ENCODE measurements at places on chromosomes 6 and 20.

DNA sequence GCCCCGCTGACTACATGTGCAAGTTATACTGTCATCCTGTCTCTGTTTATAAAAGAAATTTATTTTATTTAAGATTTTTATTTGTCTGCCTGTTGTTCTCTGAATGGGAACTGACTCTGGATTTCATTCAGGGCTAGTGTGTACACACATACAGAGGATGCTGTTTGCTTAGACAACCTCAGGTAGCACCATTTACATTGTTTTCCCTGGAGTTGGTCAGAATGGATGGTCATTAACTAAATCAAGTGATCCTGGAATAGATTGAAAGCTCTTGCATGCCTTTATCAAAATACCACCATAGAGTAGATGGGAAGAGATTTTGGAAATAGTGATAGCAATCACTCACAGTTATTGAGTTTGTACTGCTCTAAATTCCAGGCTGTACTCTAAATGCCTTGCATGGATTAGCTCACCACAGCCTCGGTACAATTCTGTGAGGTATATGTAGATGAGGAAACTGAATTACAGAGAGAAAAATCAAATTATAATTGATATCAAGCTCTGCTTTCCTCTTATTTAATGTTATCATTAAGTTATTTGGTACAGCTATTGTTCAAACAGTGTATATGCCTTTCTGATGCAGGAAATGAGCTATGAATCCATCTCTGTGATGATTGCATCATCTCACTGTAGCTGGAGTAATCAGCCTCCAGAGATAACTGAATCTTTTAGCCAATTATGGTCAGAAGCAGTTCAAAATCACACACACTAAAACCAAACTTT lies 51.9 kb downstream of the RNF217 start:
- peak; percentile 50 for DNase-seq

DNA sequence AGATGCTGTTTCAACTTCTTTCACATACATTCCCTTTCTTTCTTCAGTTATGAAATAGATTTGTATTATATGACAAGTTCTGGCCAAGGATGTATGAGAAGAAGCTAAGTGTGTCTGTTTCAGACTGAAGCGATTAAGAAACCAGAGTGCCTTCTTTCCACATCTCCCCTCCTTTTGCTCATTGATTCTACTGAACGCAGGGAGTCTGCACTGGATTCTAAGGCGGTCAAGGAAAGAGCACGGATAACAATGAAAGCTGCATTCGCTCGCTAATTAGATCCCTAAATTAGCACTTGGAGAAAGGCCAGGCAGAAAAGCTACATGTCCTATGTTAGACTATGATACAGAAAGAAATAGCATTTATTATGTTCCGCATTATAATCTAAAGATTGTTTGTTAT lies 267.7 kb downstream of the HAO1 start:
- no peak for DNase-seq

GRCh38 chr20:64044484-64045247 lies 4.8 kb downstream of the SOX18 start:
- DNase-seq: no peak

DNA sequence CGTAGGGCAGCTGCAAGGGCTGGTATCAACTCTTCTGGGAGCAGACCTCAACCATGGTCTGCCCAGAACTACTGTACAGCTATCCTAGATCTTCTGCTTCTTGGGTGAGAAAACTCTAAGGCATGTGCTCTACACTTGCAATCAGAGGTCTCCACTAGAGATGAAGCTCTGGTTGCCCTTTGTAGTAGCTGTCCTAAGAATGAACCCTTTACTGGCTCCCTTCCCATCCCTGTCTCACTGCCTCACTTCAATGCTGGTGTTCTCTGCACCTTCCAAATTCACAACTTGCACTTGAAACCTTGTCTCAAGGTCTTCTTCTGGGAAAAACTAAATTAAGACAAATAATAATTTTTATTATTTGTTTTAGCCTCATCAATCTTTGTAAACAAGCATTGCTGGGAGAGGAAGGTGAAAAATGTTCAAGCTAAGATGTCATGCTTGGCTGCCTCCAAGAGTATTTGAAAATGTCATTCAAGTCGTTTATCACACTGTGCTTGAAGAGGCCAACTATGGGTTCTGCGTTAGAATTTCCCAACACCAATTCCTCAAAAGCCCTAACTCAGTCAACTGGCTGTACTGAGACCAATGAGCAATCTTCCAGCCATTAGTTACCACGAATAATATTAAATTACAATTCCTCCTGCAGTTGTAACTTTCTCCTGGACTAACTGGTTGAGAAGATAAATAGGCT lies 255.7 kb upstream of the PRND start:
- DNase-seq: no peak

GRCh38 chr20:30487947-30488926 lies 769.2 kb upstream of the DEFB115 start:
- no peak for DNase-seq

- no peak for DNase-seq
These were observed 3.9 kb upstream of the TGM2 start for GRCh38 chr20:38168791-38169589.

DNA sequence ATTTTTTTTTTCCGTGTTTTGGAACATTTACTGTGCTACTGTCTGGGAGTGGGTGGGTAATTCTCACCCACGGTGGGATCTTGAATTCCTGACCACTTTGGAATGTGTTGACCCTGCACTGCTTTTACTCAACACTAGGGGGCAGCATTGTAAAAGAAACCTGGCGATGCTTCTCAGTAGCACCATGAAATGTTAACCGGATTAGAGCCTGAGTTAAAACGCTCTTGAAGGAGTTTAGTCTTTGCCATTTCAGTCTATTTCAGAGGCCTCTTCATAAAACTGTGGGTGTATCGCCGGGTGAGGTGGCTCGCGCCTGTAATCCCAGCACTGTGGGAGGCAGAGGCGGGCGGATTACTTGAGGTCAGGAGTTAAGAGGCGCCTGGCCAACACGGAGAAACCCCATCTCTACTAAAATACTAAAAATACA lies 114.4 kb upstream of the PRND start:
- DNase-seq: peak; percentile 21

DNA sequence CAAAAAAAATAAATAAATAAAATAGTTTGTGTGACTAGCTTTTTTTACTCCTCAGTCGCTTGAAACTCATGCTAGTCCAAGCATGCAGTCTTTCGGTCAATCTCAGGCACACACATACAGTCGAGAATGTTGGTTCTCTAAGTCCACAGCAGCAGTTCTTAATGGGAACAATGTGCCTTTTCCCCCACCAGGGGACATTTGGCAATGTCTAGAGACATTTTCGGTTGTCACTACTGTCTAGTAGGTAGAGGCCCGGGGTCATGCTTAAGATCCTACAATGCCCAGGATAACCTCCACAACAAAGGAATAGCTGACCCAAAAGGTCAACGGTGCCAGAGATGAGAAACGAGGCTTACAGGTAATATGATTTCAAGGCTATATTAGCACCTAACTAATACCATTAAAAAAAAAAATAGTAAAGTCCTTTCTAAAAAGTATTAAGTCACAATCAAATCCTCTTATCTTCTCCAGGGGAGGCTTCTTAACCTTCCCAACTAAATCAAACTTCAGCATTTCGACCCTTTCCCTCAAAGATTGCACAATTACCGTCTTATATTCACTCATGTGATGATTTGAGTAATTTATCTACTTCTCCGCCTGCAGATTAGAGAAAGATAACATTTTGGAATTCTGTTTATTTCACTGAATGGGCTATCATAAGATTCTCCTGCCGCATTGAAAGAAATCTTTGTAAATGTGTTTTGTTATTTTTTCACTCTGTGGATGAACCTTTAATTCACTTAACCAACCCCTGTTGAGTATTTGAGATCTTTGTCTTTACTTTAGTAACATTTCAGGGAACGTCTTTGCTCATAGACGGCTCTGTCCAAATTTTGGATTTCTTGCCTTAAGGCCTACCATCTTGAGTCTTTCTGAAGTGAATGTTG lies 8.1 kb upstream of the SALL4 start:
- no peak for DNase-seq

GRCh38 chr20:49037962-49038387 lies 8.1 kb upstream of the CSE1L start:
- no peak for DNase-seq

GRCh38 chr6:36745283-36745682 lies 47.7 kb downstream of the RAB44 start:
- DNase-seq: no peak

DNA sequence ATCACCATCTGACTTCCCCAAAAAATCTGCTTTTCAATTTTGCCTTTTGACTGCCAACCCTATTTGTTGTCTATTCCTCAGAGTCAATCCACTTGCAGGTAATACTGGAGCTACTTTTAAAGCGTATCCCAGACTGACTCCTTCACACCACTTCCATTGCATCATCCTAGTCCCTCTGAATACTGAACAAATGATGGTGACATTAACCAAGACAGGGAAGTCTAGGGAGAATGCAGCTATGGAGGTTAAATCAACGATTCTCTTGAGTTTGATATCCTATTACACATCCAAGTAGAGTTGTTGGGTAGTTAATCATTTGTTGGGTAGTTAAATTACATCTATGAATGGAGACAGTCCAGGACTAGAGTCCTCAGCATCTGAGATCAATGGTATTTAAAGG lies 2.0 kb downstream of the OGFRL1 start:
- no peak for DNase-seq

GRCh38 chr20:63384336-63384735 lies 23.2 kb upstream of the CHRNA4 start:
- DNase-seq: no peak

DNA sequence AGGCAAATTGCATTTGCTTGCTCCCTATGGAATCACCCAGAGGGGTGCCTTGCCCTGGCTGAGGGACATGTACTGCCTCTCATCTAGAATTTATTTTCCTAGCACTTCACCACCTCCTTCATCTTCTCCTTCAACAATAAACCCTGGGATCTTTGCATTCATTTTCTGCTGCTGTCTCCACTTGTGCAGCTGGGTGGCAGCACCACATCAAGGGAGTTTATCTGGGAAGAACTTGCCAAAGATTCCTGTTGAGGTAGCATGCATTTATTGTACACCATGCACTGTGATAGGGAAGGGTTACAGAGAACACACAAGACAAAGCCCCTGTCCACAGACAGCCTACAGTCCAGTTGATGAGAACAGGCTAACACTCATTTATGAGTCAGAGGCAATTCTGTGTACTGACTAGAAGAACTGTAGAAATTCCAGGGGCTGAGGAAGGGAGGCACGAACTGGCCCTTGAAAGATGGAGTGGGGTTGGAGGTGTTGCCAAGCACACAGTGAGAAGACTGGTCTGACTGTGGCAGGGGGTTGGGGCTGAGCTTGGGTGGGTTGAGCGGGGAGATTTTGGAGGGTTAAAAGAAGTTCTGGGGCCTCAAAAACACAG lies 17.5 kb downstream of the C20orf173 start:
- no peak for DNase-seq
